Activated T-helper 1 cell treated with anti-CD3 and anti-CD28 coated beads, Interleukin-2, amount 50 U/mL, for 16 hours (primary cell): ENCODE measurements at places on chromosomes 3 and 15.

GRCh38 chr3:30344288-30344687, 262.1 kb upstream of the TGFBR2 start:
- DNase-seq: no peak

DNA sequence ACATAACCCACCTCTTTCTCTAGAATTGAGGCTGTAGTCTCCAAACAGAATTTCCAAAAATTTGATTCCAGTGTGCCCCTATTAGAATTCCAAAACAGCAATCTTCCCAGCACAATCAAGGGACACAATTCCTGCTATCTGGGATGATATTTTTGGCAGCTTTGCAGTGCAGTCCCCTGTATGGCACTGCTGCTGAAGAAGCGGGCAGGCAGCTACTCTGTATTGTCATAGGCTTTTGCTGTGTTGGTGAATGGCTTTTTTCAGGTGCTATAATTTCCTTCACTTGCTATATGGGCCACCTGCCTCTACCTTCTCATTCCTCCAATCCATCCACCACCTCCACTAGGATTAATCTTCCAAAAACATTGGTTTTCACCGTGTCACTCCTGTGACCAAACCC, 145.5 kb downstream of the VGLL4 start:
- no peak for DNase-seq

DNA sequence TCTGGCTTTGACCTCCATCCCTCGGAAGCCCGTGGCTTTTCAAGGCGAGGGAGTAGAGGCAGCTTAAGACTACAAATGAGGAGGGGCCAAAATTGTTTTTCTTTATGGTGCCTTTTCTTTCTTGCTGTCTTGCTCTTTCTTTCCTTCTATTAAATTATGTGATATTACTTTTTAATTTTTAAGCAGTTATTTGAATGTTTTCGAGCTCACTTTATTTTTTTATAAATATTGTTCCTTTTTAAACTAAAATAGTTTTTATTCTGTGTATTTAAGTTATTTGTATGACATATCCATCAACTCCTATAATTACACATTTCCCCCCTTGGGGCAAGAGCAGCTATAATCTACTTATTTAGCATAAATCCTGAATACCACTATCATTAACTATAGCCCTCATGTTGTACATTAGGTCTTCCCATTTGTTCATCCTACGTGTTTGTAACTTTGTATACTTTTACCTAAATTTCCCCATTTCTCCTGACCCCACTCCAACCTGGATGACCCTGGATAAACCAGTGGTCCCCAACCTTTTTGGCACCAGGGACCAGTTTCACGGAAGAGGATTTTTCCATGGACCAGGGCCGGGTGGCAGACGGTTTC, 622 bp upstream of the PLSCR1 start:
- DNase-seq: no peak

DNA sequence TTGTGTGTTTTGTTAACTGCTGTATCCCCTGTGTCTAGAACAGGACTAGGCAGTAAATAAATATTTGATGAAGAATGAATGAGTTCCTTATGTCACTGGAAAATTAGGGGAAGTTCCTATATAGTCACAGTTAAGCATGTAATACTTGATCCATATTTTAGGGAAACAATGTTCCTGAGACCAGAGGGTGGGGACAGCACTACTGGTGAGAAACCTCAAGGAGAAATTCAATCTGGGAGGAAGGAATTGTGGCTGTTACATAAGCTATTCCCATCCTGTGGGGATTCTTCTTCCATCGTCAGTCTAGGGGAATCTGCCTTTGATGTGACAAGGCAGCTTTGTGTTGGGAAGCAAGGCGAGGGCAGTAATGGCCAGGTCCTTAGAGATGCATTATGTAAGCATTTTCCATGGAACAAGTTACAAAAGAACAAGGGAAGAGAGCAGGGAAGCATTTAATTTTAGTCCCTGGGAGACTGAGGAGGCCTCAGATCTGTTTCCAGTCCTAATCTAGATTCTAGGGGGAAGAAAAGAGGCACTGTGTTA, 219.3 kb upstream of the TTC14 start:
- no peak for DNase-seq

DNA sequence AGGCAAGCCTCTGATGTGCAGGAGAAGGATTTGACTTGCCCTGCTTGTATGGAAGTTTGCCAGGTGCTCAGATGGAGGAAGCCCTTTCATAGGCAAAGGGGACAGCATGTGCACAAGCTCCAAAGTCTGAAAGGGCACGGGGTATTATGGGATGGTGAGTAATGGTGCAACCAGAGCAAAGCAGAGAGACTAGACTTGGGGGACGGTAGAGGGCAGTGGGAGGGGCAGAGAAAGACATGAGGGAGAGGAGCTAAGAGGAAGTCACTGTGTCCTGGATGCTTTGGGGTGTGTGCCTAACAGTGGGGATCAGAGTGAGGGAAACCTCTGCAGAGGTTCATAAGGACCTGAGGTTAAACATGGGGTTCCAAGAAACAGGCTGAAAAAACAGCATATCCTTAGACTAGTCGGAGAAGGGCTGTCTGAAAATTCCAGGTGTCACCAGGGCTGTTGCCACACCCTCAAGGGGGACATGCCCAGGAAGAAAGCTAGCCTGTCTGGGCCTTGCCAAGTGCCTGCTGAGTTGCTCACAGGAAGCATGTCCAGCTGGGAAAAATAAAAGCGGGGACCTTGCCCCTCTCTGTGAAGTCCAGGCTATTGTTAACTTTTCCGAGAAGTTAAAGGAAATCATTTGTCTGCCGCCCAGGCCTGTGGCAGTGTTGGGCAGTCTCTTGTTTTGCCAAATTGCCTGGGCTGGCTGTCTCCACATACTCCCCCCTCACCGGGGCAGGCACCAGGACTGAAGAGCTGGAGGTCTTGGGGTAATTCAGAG, 47.1 kb downstream of the HRH1 start:
- no peak for DNase-seq

DNA sequence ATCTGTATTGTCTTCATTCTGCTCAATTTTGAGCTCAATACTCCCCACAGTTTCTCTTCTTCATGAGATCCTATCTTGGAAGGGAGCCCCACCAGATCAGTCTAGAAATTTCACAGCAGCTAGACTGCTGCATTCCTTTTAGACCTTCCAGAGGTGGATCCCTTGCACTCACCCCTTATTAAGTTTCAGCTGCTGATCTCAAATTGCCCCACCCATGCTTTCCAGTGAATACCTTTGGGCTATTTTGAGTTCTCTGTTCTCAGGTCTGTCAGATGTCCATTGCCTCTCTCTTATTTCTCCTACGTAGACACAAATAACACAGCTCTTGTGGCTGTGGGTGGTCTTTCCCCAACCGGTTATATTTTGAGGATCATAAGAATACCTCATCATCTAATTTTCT, 60.8 kb downstream of the GPR156 start:
- no peak for DNase-seq

DNA sequence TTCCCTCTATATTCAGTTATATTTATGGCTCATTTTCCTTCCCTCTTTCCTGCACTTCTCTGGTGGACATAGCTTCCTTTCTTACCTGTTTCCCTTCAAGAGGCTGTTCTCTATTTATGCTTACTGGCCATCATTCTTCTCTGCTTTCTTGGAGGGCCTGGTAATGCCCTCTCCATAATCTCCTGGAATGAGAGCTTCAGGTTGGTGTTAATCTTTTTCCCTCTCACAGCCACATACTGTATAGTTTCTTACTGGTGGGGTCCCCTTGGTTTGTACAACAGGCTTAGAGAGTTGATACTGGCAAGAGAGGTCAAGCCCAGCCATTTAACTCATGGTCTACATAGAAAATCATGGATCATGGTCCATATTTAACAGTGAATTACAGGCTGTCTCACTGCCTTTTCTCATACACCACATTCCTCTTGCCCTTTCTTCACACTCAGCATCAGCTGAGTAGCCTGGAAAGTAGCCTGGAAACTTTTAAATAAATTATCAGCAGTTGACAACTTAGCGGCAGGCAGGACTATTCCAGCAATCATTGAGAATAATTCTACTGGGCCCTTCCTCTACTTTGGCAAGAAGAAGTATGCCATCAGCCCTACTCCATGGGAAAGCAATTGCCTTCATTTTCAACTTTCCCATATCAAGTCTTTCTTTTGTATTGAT, 38.0 kb upstream of the DPH6 start:
- DNase-seq: no peak

DNA sequence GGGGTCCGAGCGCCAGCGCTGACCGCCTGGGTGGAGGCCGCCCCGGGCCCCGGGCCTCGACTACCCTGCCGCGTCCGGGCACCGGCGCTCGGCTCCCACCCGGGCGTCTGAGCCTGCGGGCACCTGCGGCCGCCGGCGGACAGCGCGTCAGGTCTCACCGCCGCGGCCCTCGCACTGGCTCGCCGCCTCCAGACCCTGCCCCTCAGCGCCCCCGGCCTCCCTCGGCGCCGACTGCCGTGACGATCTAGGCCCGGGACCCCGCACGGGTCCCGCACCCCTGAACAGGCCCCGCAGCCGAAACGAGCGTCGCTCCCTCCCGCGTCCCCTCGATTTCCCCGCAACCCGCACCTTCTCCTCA, 297 bp downstream of the PRC1 start:
- no peak for DNase-seq

GRCh38 chr3:48634661-48635221, 520 bp downstream of the SLC26A6 start:
- no peak for DNase-seq

- no peak for DNase-seq
These were observed 42.3 kb downstream of the KCNH8 start for GRCh38 chr3:19190602-19191001.

- no peak for DNase-seq
These were observed 24.1 kb downstream of the WDR48 start for GRCh38 chr3:39075910-39076309.

DNA sequence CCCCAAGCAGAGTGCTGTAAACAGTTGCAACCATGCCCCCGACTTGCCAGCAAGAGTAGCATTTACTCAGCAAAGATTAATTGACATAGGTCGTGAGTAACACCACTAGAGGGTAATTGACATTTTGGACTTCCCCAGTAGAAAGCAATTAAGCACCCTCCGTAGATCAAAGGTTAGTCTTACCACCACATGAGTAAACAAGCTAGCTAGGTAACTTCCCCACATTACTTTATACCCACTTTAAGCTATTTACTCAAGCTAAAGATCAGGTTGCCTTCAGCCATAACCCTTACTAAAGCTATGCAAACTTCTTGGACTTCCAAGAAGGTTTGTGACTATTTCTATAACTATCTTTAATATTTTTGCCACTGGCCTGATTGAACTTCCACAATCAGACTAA, 1072.7 kb downstream of the OTOL1 start:
- DNase-seq: no peak

DNA sequence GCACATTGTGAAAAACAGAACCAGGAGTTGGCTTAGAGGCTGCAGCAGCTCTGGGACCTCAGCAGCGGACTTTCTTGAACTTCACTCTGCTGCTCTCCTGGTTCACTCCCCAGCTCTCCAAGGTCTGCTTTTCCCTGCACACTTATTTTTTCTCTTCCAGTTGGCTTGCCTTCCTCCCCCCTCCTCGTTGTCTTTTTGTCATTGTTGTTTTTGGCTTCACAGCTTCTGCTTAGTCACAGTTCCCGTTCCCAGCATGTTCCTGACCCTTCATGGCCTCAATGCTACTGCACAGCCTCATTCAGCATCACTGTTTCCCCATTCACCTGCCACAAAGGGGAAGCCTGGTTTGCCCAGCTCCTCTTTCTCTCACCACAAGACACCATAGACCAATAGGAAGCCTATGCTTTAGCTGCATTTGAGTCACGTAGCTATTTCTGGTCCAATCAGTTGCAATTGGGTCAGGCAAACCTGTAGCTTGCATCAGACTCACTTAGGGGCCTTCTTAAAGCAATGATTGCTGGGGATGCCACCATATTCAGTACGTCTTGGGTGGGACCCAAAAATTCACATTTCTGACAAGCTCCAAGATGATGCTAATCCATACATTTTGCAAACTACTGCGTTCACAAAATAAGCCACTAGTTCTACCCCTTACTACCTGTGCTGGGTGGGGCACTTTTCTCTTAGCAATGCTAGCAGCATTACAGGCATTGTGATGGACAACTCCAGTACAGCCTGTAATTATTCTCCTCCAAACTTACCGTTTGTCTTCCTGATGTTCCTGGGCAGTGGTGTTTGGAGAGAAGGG, 7.8 kb upstream of the SUMF1 start:
- no peak for DNase-seq
